H1 (cell line): ENCODE measurements at places on chromosomes 5 and 9. TPM values are rescaled to one million over a fixed set of nuclear protein-coding genes. Genes with fewer than 3 reads are reported as not detected.

DNA sequence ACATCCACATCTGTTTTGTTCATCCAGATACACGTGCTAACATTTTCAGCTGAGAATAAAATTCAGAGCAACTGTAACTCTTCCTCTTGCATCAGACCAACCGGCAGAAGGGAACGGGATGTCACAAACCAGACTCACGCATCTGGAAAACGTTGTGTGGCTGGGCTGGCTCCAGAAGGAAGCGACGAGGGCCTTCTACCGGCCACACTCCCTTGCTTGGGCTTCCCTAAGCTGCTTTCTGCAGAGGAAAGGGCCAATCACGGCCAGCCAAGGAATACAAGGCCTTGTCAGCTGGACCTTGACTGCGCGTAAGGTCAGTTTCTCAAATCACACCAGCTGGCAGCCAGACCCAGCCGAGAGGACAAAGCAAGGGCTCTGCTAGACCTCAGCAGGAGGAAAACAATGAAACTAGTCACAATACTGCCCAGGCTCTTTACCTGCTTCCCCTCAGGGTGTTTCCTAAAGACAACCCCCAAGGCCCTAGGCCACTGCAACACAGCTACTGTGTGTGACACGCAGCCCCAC, 106.1 kb downstream of the THBS4 start:
- DNase-seq, result peak; percentile 71

The SPINK7 gene
- total RNA-seq, result not detected in 2 replicates

- DNase-seq, result no peak
Observed at GRCh38 chr9:121696930-121697329, 45.5 kb downstream of the DAB2IP start.

DNA sequence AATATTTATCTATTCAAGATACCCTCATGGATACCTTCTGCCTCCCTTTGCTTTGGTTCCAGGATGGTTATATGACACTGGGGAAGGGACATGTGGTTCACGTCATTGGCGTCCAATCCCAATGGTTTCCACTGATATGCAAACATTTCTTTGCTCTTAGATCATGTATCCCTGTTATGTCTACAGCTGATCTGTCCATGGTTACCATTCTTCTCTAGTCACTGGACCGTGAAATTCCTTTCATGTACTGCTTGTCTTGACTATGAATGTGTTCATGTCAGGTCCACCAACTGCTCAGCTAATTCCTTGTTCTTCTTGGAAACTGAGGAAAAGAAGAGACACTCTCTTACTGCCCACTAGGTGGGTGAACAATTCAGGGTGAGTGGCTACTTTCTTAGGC, 391.1 kb upstream of the ZNF608 start:
- DNase-seq, result no peak

DNA sequence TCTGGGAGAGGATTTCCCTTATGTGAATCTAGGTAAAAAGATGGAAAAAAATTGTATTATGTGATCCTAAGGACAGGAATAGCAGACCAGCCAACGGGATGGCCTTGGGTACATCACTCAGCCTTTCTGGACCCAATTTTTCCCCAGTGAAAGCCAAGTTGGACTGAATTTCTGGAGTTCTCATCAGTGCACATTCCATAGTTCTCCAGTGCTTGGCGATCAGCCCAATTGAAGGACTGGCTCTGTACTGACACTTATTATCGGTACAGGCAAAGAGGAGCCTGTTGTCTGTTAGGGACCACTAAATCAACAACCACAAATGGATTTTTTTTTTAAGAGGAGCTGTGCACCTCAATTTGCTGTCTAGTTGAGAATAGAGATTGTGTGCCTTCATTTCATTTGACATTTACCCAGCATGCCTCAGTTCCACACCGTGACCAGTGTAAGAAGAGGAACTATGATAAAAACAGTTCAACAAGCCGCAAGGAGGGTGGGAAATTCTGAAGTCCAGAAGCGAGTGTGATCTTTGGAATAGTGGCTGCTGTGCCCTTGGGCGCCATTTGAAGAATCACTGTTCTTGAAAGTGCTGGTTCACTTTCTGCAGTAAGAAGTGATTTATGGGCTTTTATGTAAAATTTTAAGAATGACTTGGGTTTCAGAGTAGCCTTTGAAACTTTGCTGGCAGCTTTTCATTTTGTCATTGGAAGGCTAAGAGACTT, 8.0 kb downstream of the ARL10 start:
- no peak for DNase-seq

DNA sequence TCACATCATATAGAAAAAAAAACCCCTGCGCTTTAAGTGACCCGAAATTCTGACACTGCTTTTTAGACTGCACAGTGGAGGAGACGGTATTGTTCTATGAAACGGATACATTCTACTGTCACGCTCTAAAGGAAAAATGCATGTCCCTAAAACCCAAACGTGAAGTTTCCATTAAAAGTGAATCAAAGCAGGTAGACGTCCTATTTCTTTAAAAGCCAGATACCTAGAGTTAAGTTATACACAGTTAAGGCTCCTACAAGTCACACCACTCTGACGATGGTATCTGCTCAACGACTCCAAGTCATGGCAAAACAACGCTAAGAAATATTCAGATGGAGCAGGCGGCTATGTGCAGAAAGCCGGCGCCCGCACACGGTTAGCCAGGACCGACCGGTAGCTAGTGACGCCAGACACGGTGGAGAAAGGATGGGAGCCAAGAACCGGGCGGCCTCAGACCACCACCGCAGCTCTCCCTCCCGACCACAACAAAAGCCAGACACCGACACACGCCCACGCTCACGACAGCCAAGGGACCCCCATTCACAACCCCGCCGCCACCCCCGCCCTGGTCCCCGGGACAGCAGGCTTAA, 734 bp downstream of the SKP1 start:
- no peak for DNase-seq

DNA sequence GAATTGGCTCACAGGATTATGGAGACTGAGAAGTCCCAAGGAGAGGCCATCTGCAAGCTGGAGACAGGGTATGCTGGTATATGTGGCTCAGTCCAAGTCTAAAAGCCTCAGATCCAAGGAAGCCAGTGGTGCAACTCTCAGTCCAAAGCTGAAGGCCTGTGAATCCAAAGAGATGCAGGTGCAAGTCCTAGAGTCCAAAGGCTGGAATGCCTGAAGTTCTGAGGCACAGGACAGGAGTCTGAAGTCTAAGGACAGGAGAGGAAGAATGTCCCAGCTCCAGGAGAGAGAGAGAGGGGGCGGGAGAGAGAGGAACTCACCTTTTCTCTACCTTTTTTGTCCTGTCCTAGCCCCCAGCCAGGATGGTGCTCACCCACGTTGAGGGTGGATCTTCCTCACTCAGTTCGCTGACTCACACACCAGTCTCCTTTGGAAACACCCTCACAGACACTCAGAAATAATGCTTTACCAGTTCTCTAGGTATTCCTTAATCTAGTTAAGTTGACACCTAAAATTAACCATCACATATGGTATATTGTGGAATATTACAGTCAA, 49.6 kb downstream of the KCNN2 start:
- no peak for DNase-seq

The PCDHGA7 gene
- 0.73 and 1.1 TPM in 2 replicates for total RNA-seq

DNA sequence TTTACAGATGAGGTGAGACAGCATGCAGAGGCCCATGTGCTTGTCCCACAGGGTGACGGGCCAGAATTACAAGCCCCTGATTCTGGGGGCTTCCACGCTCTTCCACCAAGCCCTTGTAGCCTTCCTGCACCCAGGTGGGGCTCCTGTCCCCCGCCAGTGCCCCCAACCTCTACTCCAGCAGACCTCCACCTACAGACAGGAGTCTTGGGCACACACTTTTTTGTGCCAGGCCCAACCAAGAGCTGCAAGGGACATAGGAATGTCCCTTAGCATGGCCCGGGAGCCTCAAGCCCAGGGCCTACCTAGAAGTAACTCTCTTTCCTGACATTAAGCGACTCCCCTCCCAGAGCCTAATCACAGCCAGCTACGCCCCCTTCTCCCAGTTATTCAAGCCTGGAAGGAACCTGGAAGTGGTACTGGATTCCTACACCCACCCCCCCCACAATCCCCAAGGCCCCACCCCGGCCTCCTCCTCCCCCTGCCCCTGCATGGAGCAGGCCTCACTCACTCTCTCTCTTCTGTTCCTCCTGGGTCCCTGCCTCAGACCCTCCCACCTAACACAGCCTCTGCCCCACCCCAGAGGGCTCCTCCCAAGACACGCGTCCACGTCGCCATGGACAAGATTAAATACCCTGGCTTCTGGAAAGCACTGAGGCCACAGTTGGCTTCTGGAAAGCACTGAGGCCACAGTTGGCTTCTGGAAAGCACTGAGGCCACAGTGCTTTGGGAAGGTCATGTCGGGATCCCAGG, 30.5 kb downstream of the ADAMTS2 start:
- no peak for DNase-seq

GRCh38 chr9:128419061-128419925, 1.4 kb upstream of the CERCAM start:
- no peak for DNase-seq

- no peak for DNase-seq
Observed at GRCh38 chr9:99411068-99411467, 189.0 kb downstream of the SEC61B start.

DNA sequence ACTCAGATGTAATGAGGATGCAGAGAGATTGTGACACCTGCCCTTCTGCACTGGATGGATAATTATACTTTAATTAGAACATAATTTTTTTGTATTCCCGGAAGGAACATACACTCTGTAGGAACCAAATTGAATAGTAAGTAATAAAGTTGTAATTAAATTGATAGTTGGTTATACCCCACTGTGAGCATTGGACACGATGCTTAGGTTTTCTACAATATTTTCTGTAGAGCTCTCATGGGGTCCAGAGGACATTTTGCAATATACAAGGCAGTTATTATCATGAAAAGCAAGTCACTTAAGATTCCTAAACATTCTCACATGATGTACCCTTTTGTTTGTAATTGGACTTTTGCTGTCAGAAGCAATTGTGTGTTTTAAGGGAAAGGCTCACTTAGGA, 63.4 kb downstream of the DIRAS2 start:
- DNase-seq, result no peak

DNA sequence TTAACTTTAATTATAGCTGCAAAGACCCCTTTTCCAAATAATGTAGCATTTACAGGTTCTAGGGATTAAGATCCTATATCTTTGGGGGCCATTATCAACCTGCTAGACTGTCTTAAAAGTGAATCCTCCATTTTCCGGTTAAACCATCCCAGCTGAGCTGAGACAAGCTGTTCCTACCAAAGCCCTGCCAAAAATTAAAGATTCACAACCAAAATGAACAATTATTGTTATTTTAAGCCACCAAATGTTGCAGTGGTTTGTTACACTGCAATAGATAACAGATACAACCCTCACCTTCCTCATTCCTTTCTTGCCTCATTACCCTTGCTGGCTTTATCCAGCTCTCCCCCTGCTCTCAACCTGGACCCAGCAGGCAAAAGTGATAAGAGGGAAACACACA, 343.4 kb downstream of the CDK5RAP2 start:
- DNase-seq, result no peak

GRCh38 chr9:127522727-127523126, 71.4 kb downstream of the LRSAM1 start:
- DNase-seq, result no peak

DNA sequence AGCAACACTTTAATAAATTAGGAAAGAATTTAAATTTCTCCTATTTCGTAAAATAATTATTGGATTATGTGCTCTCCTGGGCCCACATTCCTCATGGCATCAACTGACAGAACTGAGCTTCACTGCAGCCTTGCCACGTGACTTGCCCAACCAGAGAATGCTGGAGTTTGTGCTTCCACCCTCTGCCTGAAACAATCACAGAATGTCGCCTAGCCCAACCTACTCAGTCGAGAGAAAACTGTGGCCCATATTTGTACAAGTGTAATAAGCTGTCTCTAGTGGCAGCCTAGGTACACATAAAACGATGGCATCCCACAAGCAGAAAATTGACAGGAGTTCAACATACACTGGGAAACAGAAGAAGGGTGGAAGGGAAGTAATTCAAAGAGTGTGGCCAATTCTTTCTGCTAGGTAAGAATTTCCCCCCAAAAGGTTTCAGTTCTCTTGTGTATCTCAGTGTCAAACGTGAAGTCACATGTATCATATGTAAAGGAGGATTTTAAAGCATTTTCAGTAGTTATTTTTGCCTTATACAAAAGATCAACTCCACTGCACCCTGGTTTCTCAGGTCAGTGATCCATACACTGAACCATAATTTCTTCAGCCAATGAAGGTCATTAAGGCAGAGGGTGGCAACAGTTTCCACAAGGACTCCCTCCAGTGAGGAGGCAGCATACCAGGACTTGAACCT, 41.7 kb downstream of the ZNF608 start:
- no peak for DNase-seq

GRCh38 chr9:36382484-36382883, 17.6 kb downstream of the RNF38 start:
- DNase-seq, result no peak

DNA sequence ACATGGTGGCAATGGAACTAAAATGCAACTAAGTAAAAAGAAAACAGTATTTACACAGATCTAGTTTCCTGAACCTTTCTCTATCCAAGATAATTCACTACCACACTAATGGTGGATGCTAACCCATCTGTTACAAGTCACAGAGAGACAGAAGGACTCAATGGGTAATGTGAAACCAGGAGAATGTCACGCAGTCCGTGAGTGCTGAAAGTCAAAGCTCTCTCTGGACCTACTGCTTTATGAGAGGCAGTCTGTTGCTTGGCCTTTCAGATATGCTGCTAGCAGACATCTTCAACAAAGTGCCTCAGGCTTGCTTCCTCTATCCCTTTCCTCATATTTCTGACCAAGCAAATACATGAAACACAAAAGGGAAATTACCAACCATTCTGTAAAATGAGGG, 69.0 kb upstream of the GLRX start:
- DNase-seq, result no peak

GRCh38 chr9:33466565-33467495, 6.9 kb downstream of the NOL6 start:
- DNase-seq, result peak; percentile 96

DNA sequence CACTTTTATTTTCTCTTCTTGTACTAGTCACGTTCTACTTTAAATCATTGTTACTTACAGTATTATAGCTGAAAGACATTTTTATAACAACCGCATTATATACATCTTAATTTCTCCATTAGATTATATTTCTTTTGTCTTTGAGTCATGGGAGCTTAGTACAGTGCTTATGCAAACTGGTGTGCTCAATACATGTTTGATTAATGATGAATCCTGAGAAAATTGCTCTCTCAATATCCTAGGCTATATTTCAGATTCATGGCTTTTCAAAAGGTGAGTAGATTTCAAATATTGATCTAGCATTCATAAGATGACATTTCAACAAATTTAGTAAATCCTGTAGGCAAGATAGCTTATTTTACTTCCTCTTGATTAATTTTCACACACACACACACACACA, 102.2 kb upstream of the FST start:
- DNase-seq, result no peak

The PTGES gene
- total RNA-seq, result 3.2 TPM in 2 replicates

- DNase-seq, result no peak
Observed at GRCh38 chr5:135190416-135191083, 156.5 kb upstream of the PITX1 start.
